Naive B cell (primary cell): ENCODE measurements at places on chromosomes 6 and 20. TPM values are rescaled to one million over a fixed set of nuclear protein-coding genes. Genes with fewer than 3 reads are reported as not detected.

DNA sequence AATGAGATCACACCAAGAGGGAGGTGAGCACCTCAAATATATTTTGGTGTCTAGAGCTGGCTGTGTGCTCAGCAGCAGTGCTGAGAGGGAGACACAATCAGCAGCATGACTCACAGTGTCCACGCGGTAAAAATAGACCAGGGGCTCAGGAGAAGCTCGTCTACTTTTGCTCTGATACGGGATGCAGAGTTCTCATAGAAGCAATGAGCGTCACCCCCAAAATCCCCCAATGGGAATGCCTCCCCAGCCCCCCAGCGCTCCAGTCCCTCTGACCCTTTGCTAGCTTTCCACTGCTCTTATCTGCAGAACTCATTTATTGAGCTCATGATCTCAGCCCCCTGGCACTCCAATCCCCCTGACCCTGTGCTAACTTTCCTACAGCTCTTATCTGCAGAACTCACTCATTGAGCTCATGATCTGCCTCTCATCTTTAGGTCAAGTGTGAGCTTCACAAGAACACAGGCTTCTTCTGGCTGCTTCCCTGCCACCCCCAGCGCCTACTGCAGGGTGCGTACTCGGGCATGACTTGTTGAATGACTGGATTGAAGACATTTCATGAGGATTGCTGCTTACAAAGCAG, 34.0 kb downstream of the SYNDIG1 start:
- H3K4me3 ChIP-seq = no peak overlapping the region
- H3K27me3 ChIP-seq = no peaks in the 10 kb centered on the region
- no peak overlapping the region for H3K27ac ChIP-seq
- no peaks in the 10 kb centered on the region for H3K4me1 ChIP-seq
- no peak for DNase-seq

The HACE1 gene
- 4.3 TPM for polyA plus RNA-seq

The ANKRD66 gene
- not detected for polyA plus RNA-seq

DNA sequence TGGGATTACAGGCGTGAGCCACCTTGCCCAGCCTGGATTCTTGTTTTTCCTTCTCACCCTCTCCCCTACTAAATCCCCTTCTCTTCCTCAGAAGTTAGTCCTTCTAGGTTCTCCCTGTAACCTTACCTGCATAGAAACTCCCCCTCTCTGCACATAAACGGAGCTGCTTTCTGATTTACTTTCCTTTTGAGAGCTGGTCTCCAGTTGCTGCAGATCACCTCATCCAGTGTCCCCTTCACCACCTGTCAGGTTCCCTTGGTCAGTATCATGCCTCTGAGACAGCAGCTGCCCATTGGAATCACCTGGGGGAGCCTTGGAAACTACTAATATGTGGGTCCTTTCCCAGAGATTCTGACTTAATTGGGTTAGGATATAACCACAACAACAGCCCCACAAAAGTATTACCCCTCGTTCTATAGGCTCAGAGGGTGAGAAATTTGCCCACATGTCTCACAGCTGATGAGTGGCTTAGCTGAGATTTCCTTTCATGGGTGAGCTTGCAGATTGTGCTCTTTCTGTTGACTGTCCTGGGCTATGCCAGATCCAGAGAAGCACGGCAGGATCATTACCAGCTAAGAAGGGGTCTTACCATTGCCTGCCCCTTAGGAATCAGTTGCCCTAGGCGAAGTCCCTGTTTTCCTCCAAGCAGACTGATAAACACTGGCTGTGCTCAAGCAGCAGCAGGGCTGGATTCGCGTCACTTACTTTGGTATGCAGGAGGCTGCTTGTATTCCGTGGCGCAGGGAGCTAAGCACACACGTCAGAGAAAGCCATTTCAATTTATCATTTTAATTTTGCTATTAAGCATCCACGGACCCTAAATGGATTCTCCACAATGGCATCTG, 51.3 kb downstream of the AKAP12 start:
- H3K36me3 ChIP-seq = no peaks in the 10 kb centered on the region
- H3K4me1 ChIP-seq = no peaks in the 10 kb centered on the region
- no peaks in the 10 kb centered on the region for H3K27me3 ChIP-seq
